ENCODE measurements at places on chromosomes 16 and 17.

DNA sequence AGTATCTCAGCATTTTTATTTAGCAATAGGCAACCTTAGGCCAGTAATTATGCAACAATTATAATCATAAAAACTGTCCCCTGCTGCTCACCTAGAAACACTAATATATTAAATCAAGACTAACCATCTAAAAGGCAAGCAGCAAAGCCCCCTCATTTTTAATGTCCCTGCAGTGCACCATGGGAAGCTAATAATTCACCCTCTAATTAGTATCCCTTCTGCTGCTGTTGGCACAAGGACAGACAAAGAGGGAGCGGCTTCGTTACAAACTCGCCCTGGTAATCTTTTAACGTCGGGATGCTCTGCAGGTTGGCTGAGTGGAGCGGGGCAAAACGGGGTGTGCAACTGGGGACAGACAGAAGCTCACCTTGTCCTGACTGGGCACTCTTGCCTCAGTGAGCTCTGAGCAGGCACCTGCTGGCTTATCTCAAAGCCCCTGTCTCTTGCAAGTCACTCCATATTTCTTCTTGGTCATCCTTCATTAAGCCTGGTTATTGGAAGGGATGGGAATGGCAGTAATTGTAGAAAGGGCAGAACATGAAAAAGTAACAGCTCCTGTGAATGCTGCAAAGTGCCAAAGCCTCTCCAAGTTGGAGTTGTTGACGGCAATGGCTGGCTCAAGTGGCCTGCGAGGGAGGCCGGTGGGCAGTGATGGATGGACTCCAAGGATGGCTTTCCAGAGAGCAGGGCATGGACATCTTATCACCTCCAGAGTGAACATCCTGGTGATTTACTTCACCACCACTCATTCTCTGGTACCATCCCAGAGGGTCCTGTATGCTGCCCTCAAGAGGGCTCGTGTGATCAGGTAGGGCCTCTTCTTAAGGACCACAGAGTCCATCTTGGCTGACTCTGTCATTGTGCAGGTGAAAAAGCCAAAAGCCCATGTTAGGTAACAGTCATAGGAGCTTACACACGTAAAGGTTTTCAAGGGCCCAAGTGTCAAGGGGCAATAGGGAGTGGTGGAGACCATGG, 219.6 kb upstream of the N4BP1 start:
- DNase-seq: no peak

GRCh38 chr16:59144326-59144725, 410.2 kb upstream of the GOT2 start:
- DNase-seq: no peak

DNA sequence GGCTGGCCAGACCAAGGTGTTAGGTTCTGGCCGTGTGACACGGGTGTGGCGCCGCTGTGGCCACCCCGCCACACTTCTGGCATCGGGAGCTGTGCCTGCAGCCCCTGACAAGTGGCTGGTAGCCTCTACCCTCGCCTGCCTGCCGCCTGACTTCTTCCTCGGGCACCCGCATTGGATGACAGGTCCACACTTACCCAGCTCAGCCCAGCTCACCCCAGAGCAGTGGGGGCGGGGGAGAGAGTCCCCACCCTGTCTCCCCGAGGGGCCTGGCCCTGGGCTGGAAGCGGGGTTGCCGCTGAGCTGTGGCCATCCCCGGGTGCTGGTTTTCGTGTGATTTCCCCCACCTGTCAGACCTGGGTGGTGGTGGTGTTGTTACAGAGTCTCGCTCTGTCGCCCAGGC, 53.9 kb upstream of the ACSF3 start:
- DNase-seq: no peak

DNA sequence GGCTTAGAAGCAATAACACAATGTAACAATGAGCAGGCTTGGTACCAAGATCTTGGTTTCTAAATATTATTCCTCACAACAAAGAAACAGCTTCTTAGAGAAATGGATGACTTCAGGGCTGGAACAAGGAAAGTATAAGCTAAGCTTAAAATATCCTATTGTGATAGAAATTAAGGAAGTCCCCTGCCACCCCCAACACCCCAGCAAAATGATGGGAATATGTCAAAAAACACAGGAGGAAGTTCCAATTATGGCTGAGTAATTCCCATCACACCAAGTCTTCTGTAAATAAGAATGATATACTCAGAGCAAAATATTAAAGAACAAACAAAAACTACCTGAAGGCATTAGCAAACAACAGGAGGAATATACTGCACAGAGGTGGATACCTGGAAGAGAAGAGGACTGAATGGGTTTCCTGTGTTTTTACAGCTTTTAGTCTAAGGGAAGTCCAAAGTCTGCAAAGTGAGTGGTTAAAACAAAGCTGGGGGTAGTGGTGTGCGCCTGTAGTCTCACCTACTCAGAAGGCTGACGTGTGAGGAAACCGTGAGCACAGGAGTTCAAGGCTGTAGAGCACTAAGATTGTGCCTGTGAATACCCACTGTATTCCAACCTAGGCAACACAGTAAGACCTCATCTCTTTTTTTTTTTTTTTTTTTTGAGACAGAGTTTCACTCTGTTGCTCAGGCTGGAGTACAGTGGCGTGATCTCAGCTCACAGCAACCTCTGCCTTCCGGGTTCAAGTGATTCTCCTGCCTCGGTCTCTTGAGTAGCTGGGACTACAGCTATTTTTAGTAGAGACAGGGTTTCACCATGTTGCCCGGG, 17.1 kb upstream of the ATP6V0A1 start:
- DNase-seq: no peak

GRCh38 chr17:79944821-79945391, 90.8 kb downstream of the TBC1D16 start:
- DNase-seq: no peak

DNA sequence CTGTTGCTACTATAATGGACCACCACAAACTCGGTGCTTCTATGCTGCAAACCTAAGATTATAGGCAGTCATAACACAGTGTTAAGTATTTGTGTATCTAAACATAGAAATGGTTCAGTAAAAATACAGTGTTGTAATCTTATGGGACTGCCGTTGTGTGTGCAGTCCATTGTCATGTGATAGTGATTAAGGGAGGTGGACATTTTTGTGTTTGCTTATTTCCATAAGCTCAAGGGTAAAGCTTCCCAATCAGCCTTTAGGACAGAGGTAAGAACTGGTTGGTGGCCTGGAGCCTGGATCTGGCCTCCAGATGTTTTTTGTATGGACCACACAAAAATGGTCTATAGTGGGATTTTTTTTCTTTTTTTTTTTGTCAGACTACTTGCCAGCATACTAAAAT, 29.9 kb downstream of the WWOX start:
- no peak for DNase-seq

DNA sequence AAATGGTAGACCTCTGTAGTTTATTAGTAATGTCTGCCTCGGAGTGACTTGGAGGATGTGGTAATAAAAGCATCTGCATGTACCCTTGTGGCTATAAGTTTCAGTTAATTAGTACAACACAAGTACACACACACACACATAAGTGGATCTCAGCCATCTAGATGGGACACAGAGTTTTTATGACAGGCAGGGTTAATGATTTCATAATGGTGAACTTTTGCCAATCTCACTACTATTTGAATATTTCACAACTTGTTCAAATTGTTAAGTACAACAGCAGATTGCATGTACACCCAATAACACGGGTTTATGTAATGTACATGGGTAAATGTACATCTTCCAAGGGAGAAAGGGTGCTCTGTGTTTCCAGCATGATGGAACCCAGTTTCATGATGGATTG, 511.3 kb upstream of the HSBP1 start:
- no peak for DNase-seq

DNA sequence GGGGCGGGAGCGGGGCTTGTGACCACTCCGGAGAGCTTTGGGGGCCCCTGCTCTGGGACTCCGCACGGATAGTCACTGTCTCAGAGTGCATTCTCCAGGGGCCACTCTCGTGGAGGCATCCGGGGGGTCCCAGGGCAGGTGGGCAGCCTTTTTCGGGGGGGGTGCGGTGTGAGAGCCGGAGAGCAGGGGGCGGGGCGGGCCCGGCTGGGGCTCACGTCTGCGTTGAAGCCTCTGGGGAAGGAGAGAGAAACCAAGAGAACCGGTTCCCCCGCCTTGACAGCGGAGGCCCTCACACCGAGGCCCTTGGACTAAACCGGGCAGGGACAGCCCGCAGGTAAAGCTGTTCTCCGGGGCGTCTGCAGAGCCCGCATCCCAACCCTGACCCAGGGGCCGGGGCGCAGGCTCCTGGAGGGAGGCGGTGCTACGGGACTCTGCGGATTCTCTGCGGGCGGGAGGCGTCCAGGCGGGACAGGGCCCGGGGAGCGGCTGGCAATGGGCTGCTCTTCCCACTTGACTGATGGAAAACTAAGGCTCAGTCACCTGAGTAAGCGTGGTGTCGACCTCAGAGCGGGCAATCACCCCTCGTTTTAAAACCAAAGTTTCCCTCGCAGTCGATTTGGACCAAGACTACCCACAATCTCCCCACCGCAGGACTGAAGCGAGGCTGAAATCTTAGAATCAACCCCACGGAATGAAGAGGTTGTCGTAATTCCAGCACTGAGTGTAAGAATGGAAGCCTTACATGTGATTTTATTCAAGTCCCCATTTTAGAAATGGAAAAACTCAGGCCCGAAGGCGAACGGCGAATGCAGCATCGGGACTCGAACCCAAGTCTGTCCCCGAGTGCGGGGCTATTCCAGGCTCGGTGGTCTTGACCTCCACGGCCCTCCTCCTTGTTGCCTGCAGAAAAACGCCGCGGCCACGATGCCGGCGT, 49.6 kb upstream of the AMZ2 start:
- DNase-seq: no peak

DNA sequence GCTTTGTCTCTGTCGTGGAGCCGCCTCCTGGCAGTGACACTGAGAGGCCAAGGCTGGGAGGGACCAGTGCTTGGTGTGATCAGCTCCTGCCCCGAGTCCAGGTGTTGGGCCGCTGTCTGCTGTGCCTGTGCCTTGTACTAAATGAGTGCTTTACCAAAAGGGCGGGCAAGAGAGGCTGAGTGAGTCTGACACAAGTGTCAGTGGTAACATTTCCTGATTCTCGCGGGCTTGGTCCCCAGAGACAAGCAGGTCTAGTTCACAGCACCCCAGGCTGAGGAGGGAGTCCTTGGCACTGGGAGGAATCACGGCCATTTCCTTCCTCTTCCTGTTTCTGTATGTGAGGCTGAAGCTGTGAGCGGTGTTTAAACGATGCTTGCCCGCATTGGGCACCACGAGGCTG, 30.2 kb downstream of the PLD6 start:
- no peak for DNase-seq

- no peak for DNase-seq
Measured at GRCh38 chr16:11412965-11413887, 68.0 kb downstream of the RMI2 start.

DNA sequence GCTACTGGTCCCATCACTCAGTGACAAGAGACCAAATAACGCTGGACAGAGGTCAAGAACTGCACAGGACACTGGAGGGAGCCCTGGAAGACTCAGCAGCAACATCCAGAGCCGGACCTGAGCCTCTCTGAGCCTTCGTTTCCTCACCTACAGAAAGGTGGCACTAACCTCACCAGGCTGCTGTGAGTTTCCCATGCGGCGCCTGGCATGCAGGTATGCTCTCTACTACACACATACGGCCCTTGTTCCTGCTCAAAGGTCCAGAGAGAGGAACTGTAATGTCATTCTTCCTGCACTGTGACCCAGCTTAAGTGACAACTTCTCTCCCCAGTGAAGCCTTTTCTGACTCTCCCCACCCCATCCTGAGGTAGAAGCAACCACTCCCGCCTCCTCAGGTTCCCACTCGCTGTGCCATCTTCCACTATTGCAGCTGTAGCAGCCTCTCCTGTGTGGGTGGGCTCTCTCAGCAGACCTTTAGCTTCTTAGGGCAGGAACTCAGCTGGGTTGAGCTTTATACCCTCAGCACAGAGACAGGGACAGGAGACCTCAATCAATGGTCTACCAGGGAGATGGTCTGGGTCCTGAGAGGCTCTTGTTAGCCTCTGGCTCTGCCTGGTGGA, 43.9 kb upstream of the SREBF1 start:
- DNase-seq: no peak

DNA sequence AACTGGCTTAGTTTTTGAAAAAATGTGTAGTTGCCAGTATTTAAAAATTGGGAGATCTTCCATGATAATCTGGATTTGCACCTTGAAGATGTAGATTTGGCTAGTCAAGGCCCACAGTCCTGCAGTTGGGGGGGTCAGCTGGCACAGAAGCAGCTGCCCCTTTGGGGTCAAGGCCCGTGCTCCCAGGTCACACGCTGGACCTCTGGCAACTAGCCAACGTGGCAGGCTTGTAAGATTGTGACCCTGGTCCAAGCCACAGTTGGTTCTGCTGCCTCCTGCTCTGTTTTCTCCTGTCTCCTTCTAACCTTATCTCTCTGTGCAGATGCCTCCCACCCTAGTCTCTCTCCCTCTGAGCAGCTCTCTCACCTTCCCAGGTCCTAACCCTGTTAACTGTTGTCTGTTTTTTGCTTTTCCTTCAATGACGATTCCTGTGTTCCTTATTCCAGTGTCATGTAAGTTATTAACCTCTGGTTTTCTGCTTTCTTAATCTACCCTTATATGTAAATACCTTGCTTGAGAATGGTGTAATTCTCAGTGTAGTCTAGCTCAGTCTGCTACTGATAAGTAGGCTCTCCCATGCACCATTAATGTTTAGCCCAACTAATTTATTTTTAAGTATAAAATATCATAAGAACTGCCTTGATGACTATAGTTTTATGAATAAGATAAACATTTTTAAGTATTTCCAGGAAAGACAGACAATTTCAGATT, 27.9 kb downstream of the CLEC16A start:
- DNase-seq: no peak

All from stimulated activated CD4-positive, alpha-beta T cell treated with anti-CD3 and anti-CD28 coated beads, Interleukin-4, amount 100 ng/mL, for 24 hours (primary cell).